Fibroblast of pulmonary artery (primary cell): ENCODE measurements at places on chromosomes 3 and 15.

DNA sequence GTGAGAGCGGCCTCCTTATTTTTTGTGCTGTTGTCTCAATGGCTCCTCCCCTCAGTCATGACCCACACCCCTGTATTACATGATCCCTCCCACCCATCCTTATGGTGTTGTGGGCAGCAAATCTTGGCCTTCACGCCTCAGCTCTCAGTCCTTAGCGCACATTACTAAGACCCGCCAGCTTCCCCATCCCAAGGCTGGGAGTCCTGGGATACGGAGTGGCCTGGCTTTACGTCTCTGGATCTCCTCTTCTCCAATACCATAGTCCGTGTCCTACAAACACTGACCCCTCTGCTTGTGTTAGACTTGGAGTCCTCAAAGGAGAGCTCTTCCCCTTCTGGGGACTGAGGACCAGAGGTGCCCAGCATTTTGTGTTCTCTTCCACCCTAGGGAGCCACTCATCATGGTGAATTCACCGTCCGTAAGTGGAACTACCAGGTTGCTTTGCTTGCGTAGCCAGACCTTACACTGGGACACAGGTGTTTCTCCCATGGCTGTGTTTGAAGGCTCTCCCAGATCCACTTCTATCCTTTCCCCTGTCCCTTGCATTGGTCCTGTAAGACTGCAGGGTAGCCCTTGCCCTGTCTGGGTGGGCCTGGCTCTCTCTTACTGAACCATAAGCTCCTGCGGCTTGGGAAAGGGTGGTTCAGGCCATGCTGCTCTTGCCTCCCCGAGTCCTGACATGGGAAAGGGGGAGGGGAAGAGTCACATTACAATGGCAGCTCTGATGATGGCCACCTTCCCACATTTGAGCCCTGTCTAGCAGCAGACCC lies 13.6 kb downstream of the GRM2 start:
- DNase-seq, result no peak

- DNase-seq, result no peak
Measured at GRCh38 chr15:32903591-32904290, 185.9 kb downstream of the GREM1 start.

GRCh38 chr3:63727233-63727632 lies 74.8 kb downstream of the SNTN start:
- no peak for DNase-seq

DNA sequence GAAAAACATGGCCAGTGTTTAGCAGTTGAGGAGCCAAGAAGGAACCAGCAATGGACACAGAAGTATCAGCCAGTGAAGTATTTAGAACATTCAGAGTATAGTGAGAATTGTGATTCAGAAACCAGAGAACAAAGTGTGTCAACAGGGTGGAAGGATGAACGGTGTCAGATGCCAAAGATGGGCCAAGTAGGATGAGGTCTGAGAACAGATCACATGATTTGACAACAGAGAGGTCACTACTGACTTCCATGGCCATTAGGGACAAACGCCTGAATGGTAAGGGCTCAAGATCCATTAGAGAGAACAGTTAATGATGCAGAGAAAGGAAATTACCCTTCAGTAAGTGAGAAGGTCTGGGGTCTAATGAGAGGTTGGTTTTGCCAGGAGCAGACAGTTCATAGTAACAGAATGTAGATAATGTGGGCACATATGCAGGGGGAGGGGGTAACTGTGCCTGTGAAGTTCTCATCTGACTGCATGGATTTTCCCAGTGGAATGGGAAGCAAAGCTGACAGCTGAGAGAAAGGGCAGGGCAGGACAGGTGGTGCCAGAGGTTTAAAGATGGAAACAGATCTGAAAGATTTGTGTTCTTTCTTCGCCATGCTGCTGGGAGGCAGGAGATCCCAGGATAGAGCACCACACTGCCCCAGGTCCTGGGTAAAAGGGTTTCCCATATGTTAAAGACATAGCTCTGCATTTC lies 4.8 kb upstream of the ACAD9 start:
- no peak for DNase-seq

DNA sequence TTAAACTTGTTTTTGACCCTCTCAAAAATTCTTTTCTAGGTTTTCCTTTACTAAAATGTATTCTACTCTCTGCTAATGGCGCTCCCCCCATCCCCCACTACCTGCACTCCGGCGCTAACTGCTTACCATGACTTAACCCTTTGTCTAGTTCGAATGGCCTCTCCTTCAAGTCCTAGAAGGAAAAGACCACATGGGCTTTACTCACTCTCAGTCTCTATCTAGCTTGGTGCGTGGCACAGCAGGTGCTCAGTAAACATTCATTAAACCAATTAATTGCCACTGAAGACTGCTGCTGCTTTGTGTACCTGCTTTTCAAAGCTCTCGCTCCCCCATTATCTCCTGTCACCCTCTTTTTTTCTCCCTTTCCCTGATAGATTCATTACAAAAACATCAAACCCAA lies 457.7 kb upstream of the THRB start:
- no peak for DNase-seq

DNA sequence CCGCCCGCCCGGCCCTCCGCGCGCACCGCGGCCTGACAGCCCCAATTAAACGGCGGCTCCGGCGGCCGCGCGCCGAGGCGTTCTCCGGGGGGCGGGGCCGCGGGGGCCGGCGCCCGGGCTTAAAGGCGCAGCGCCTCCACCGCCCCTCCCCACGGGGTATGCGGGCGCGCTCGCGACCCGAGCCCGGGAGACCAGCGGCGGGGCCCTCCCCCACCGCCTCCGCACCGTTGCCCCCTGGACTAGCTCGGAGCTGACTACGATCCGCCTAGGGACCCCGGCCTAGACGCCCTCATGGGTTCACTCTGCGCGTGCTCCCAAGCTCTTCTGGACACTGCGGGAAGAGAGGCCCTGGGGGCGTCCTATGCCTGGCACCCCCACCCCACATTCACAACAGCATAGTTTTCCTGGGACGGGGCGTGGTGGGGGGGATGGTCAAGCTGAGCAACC lies at the start of gene DUSP7:
DUSP7 (minus strand) TSS at position 51 of the 447 bp plus-strand sequence. CDS start 205 bp downstream, outside the sequence.
- DNase-seq, result peak; percentile 59

- DNase-seq, result no peak
Measured at GRCh38 chr3:172253200-172253599, 195.1 kb downstream of the GHSR start.

DNA sequence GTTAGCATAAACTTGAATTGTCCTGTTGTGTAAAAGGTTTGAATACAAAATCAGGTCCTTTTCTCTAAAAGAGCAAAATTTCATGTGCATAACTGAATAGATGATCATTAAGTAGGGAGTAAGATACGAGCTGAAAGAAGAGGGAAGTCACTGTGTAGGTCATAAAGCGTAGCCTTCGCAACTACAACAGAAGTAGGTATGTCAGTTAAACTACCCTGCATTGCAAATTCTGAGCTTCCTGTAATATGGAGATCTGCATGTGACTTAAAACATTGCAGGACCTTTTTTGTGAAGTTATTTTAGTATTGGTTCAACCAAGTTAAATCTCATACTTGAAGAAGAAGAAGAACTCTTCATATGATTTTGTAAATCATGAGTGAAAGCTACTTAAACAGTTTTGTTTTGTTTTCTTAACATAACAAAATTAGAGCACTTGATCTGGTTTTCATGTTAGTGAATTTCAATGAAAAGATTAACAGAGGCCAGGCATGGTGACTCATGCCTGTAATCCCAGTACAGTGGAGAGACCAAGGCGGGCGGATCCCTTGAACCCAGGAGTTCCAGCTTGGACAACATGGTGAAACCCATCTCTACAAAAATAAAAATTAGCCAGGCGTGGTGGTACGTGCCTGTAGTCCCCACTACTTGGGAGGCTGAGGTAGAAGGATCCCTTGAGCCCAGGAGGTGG lies 26.4 kb downstream of the ARMC8 start:
- DNase-seq, result no peak

DNA sequence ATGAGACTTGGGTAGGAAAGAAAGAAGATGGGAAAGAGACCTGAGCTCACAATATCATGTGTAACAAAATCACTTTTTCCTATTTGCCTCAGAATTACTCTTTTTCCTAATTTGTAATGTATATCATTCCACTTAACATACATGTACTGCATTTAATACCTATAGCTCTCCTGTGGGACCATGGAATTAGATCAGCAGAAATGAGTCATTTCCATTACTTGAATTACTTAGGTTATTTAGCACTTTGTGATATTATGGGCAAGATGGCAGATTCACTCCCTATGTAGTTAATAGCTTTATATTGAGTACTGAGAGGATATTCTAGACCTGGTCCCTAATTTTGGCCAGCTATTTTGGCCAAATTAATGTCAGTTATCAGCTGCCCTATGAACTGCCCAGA lies 70.5 kb downstream of the ZNF609 start:
- no peak for DNase-seq

- DNase-seq, result no peak
Measured at GRCh38 chr3:181712553-181713279, 991 bp downstream of the SOX2 start.

DNA sequence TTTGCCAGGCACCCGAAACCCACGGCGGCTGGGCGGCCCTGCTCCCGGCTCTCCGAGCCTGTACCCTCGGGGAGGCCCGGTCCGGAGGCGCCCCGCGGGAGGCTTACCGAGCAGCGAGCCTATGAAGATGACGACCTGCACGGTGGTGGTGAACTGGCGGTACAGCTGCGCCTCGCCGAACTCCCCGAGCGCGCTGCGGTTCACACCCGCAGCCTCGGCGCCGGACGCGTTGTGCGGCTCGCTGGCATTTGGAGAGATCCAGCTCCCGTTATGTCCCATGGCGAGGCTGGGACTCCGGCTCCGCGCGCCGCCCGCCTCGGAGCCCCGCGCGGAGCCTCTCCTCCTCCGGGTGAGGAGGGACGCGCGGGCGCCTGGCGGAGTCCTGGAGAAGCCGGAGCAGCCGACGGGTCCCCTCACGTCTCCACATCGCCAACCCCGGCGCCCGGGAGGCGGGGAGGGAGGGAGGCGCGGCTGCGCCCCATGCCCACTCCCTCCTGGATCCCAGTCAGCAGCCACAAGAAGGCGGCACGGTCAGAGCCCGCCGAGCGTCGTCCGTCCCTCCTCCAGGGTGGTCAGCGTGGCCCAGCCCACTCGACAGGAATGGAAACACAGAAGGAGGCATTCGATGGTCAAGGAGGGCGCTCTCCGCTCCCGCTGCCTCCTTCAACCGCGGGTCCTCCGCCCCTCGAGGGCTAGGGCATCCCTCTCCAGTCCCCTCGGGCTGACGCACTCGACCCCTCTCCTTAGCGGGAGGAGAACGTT lies at the start of gene GPR176:
GPR176 (minus strand) TSS at position 519 of the 762 bp plus-strand sequence; CDS start at position 279, 240 bp downstream.
- peak; percentile 86 for DNase-seq

GRCh38 chr3:132983143-132983770 lies 54.9 kb upstream of the TMEM108 start:
- DNase-seq, result no peak
